ENCODE measurements at places on chromosomes 16 and 17.

DNA sequence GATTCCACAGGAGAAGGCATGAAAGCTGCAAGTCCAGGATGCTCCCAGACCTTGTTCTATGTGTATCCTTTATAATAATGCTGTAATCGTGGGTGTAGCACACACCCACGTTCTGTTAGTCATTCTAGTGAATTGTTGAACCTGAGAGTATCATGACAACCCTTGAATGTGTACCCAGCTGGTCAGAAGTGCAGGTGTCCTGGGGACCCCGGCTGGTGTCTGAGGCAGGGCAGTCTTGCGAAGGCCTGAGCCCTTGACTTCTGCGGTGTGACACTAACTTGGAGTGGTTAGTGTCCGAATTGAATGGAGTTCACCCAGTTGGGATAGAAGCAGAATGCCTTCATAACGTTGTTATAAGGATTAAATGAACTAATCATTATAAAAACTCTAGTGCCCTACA, 218.0 kb upstream of the TNRC6C start:
- no peak for DNase-seq

- peak; percentile 42 for DNase-seq
Observed at GRCh38 chr17:5706577-5707210, 122.4 kb upstream of the NLRP1 start.

GRCh38 chr17:43907425-43907981, at the start of gene MPP2:
TSS of gene MPP2 (minus strand) at chr17:43907536. CDS start at chr17:43904460, 3,076 bp downstream.
- peak; percentile 81 for DNase-seq

DNA sequence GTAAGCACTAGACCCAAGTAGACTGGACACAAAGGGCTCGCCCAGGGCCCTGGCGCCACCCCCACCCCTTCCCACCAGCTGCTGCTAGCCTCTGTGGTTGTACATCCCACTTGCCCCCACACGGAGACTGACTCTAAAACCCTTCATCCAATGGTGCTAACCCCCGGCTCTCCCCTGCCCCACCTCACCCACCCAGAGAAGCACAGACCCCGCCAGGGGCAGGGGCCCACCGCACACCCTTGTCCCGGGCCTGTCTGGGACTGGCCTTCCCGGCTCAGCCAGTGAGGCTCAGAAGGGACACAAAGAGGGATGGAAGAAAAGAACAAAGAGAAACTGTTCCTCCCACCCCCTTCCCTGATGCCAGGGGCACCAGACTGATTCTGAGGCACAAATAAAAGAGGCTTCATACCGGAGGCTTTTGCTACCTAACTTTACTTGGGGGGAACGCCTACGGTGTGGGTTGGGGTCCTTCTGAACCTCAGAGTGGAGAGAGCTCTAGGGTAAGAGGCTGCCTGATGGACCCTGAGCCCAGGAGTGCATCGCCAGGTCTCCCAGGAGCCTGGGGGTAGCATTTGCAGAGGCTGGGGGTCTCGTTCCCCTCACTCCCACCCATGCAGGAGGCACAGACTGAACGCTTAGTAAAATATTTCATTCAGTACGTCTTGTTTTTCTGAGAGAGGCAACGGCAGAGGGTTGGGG, 8.2 kb downstream of the CORO6 start:
- no peak for DNase-seq

DNA sequence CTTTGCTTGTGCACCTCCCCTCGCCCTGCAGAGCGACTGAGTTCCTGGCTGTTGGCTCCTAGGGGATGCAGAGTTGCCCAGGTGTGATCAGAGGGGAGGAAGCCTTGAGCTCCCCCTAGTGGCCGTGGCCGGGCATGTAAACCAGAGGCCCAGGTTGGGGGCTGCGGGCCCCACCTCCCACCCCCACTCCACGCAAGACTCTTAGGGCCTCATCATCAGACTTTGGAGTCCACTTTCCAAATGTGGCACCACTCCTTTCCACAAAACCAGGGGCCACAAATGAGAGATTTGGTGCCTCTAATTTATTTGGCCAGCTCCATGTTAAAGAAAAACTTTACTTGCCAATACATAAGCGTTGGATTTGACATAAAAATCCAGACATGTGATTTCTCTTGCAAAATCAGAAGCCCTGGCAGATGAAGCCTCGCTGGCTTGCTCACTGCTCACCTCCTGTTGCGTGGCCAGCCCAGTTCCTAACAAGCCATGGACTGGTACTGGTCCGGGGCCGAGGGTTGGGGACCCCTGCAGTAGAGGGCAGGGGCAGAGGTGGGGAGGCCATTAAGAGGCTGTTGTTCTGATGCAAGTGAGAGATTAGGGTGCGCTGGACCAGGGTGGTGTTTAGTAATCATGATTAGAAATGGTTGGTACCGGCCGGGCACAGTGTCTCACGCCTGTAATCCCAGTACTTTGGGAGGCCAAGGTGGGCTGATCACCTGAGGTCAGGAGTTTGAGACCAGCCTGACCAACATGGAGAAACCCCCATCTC, 28.7 kb upstream of the GAS7 start:
- DNase-seq: peak; percentile 38

DNA sequence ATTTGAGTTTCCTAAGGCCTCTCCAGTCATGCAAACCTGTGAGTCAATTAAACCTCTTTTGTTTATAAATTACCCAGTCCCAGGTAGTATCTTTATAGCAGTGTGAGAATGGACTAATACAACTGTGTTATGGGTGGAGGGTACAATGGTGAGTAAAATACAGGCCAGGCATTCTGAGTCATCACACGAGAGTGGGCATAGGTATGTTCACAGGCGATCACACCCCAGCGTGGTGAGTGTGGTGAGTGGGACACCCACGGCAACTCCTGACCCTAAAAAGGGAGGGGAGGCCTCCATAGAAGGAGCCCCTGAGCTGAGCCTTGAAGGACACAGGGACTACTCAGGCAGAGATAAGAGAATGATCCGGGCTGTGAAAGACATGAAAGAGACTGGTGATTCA, 22.6 kb upstream of the MAPT start:
- no peak for DNase-seq

DNA sequence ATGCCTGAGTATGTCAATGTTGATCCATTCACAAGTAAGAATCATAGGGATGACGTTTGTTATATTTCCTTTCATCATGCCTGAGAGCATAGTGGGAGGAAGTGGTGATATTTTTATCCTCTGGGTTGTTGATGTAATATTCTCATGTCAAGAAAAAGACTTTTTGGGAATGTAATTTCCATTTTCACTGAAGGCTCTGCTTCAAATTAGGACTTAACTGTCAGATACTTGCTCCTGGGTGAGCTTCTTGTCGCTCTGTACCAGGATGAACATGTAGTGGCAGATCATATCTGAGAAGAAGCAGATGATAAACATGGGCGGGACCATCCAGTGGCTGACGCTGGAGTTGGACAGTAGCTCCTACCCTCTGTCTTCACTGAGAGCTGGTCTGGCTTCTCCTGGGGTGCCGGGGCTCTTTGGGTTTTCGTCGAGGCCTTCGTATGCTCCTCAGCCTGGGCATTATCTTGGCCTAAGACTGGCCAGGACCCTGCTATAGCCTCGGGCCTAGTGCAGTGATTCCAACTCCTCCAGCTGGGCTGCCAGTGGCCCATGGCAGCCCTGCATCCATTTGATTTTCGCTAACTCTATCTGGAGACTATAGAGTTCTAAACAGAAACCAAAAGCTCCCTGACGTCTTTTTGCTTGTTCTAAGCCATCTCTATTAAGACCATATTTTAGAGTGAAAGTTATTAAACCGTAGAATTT, 19.7 kb downstream of the CYB5B start:
- no peak for DNase-seq

GRCh38 chr16:57244463-57244766, 644 bp upstream of the ARL2BP start:
- no peak for DNase-seq

DNA sequence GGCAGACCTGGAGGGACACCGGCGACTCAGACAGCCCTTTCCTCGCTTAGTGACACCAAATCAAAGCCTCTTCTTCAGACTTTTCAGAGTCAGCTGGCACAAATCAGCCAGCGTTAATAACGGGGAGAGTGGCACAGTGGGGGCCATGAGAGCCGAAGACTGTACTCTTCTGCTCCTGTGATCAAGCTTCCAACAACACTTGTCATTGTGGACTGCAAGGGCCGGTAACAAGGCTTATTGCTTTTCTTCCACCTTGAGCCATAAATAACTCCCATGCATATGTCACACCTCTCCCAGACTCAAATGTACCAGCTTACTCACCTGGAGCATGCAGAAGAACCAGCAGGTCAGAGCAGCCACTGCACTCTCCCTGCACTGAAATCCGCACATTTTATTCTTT, 12.8 kb downstream of the FLCN start:
- no peak for DNase-seq

- peak; percentile 62 for DNase-seq
Observed at GRCh38 chr17:75152922-75153779, 1.2 kb downstream of the JPT1 start.

GRCh38 chr16:56191156-56191815, at the start of gene GNAO1:
TSS of gene GNAO1 (plus strand) at chr16:56191489. CDS start at chr16:56192236, 747 bp downstream.
- DNase-seq: peak; percentile 61

Measured in Caco-2 (cell line).